CD4-positive, alpha-beta T cell treated with Interleukin-17A for 4 hours (primary cell): ENCODE measurements at places on chromosomes 12 and 14.
A peak's percentile ranks its signal among the peaks of the same experiment; 100 is the strongest.

GRCh38 chr14:30840086-30840779 is 34.1 kb upstream of the COCH start:
- DNase-seq = no peak

DNA sequence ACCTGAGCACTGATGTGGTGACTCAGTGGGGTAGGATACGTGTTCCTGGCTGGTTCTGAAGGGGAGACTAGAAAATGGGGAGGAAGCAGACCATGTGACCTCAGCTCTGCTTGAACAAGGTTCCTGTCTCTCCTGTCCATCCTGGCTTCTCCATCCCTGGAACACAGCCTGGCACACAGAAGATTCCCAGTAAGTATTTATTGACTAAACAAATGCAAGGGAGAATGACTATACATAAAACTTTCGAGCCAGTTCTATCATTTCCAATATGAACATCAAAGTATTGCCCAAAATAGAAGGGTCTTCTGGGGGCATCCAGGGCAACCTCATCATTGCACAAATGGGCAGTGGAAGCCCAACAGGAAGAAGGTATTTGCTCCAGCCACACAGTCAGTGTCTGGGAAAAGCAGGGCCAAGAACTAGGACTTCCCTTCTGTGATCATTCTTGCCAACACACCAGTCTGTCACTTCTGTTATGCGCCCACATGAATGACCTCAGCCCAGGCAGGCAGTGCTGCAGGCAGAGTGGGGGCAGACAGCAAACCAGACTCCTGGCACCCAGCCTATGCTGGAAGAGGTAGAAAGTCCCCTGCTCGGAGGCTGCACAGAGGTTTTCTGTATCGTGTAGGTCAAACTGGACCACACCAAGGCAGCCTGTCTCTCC is 5.6 kb upstream of the SERPINA9 start:
- DNase-seq = no peak

DNA sequence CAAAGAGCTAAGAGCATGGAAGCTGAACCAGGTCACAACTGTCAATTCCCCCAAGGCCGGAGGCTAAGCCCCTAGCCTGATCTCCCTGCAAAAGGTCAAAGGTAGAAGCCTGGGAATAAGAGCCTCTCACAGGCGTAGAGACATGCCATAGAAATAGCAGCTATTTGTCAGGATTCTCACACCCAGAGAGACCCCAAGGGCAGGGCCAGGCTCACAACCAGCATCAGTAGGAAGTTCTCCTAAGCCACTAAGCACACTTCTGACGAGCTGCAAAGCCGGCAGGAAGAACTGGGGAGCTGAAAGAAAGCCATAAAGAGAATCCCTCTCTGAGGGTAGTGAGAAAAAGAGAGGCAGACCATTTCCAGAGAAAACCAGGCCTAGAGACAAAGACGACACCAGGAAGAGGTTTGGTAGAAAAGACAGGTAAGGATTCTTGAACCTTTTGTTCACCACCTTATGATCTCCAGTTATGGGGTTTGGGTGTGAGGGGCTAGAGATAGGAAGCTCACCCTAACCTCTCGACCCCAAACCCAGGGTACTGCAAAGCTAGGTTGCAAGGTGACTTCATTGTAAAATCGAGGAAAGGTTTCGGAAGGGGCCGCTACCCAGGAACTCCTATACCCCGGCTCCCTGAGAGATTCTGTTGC is 1.0 kb downstream of the SMARCC2 start:
- peak; percentile 23 for DNase-seq

GRCh38 chr12:117606024-117606423 is 244.6 kb upstream of the NOS1 start:
- DNase-seq = no peak

GRCh38 chr14:88168498-88169165 is 154.4 kb downstream of the KCNK10 start:
- peak; percentile 65 for DNase-seq

- no peak for DNase-seq
Measured at GRCh38 chr14:20412411-20412810, 890 bp downstream of the TEP1 start.

- DNase-seq = no peak
Measured at GRCh38 chr12:122681814-122682213, 21.3 kb downstream of the HCAR2 start.

- no peak for DNase-seq
Measured at GRCh38 chr12:64612843-64613242, 2.5 kb downstream of the RASSF3 start.

- DNase-seq = no peak
Measured at GRCh38 chr14:59026081-59026480, 162.4 kb upstream of the DAAM1 start.

- DNase-seq = no peak
Measured at GRCh38 chr14:88184956-88185355, 138.1 kb downstream of the KCNK10 start.

DNA sequence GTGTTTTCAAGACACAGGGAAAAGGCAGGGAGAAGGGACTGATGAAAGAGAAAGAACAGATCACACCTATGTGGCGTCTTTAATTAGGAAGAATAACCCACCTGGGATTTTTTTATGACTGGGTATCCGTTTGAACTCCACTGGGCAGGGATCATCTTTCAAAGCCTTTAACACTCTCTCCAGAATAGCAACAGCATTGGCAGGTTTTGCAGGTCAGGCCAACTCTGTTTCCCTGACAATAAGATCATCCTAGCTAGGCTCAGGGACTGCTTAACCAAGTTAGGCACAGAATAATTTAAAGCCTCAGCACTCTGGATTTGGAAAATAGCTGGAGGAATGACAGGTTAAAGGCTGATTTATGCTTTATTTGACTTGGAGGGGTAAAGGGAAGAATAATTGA is 117.6 kb downstream of the SUDS3 start:
- no peak for DNase-seq
